ENCODE measurements at places on chromosomes 16 and 17.

- no peak for DNase-seq
Measured at GRCh38 chr17:39064374-39064773, 87.1 kb downstream of the PLXDC1 start.

DNA sequence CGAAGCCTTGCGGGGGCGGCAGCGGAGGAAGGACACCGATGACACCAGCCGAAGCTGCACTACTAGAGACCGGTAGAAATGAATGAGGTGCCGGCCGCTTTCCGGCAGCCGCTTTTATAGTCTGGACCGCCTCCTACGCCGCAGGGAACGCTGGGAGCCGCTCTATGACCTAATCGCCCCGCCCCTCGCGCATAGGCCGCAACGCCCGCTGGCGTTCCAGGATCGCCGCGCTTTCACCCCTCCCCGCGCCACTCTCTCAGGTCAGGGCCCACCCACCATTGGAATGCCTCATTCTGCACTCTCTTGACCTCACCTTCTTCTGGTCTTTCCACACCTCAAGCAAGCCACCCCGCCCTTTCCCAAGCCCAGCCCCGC, at the start of gene DDX5:
TSS of gene DDX5 (minus strand) at position 89 of the 375 bp plus-strand sequence. CDS start 170 bp downstream, outside the sequence.
- peak; percentile 98 for DNase-seq

DNA sequence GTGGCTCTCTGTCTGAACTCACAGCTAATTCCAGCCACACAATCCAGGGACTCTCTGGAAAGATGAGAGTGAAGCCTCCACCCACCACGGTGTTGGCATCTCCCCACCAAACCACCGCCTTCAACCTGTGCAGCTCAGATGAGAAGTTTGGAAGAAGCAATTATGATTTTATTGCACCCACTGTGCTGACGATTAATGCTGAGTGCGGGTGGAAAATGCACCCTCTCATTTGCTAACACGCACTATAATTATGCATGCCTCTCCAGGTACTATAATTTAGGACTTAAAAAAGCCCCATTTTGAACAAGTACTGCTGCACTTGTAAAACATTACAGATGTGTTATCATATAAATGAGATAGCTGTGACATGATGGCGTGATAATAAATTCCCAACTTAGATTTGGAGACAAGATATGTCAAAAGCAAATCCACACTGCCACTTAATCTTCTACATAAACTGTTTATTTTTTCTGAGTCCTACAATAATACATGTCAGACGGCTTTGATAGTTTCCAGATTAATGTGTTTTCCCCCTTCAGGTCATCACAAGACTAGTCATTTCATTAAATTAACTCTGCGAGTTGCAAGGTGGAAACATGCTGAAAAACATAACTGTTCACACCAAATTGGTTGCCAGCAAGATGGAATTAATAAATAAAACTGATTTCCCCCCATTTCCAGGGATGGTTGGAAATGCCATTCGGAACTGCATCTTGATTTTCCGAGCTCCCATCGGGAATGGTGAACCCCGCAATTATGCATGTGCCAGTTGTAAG, 466.5 kb upstream of the MAF start:
- no peak for DNase-seq

DNA sequence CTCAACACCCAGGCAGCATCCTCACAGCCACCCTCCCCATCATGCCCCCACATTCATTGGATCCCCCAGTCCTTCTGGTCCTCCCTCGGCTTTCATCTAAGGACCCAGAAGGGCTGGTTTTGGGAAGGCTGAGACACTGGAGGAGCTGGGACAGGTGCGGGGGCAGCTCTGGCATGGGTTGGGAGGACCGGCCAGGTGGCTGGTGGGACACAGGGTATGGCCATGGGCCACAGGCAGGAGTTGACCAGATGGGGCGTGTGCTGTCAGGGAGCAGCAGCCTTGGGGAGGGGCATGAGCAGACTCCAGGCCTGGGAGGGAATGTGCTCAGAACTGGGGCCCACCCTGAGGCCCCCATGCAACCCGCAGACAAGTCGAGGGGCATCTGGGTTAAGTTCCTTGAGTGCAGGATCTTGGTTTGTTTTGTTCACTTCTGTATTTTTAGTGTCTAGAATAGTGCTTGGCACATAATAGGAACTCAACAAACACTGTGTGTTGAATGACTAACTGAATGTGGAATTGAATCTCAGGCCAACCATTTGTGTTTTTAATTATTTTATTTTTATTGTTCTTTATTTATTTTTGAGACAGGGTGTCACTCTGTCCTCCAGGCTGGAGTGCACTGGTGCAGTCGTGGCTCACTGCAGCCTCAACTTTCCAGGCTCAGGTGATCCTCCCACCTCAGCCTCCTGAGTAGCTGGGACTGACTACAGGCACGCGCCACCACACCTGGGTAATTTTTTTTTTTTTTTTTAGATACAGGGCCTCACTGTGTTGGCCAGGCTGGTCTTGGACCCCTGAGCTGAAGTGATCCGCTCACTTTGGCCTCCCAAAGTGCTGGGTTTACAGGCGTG, 5.6 kb downstream of the P2RX1 start:
- no peak for DNase-seq

DNA sequence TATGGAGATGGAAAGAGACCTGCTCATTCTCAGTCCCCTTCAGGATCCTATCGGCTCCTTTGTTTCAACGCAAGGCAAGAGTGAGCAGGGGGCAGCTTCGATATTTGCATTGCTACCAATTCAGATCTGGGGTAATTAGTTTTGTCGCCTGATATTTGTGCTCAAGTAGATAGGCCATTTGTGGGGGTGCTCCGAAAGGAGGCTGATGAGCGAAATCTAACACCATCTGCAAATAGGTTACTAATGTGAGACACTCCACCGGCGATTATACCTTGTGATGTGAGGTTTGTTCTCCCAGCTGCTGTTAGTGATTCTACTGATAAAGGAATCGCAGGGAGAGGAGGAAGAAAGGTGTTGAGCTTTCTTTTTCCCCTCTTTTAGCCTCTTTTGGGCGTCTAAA, 31.5 kb downstream of the WSCD1 start:
- no peak for DNase-seq

- no peak for DNase-seq
Measured at GRCh38 chr16:88809068-88809675, 2.6 kb downstream of the APRT start.

GRCh38 chr17:64001763-64002529, 3.8 kb downstream of the PRR29 start:
- no peak for DNase-seq

DNA sequence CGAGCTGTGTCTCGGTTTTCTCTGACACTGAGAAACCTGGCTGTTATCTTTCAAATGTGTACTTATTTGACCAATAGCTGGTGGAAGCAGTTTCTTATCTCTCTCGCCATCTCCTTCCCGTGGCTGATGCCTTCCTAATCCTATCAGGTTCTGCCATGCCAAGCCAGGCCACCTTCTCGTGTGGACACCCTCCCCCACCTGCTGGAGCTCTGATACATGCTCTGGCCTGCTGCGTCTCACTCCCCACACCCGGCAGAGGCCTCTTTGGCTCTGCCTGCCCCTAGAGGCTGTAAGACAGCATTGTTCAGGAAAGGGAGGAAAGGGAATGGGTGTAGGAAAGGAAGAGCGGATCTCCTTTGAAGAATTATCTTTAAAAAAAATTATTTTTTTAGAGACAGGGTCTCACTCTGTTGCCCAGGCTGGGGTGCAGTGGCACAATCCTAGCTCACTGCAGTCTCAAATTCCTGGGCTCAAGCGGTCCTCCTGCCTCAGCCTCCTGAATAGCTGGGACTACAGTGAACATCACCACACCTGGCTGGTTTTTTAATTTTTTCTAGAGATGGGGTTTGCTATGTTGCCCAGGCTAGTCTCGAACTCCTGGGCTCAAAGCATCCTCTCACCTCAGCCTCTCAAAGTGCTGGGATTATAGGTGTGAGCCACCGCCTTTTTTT, 7.5 kb upstream of the ARMC5 start:
- DNase-seq, result peak; percentile 82

- DNase-seq, result no peak
Measured at GRCh38 chr17:65674246-65675045, 113.0 kb upstream of the AXIN2 start.

DNA sequence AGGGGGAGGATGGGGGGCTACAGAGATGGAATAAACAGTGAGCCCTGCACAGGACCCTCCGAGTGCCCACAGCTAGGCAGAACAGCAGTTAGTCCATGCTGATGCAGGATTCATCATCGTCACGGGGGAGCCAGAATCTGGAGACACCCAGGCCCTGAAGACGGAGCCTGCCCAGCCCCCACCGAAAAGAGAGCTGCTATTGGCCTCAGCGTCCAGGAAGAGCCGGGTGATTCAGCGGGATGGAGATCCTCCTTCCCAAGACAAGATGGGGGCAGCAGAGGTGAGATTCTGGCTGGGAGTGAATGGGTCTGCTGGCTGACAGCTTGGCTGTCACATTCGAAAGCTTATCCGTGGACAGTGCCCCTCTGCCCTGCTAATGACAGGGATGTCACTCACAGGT, 133.6 kb upstream of the CRHR1 start:
- DNase-seq, result no peak

- DNase-seq, result no peak
Measured at GRCh38 chr17:74712756-74713155, at the start of gene CD300LF. TSS of gene CD300LF (minus strand) at chr17:74712923. CDS start at chr17:74712866, 57 bp downstream.

- DNase-seq, result no peak
Measured at GRCh38 chr16:47250983-47251382, 107.2 kb upstream of the NETO2 start.

GRCh38 chr16:17270683-17271109, 200.1 kb downstream of the XYLT1 start:
- no peak for DNase-seq

GRCh38 chr16:18852647-18853046, 51.3 kb upstream of the ARL6IP1 start:
- no peak for DNase-seq

DNA sequence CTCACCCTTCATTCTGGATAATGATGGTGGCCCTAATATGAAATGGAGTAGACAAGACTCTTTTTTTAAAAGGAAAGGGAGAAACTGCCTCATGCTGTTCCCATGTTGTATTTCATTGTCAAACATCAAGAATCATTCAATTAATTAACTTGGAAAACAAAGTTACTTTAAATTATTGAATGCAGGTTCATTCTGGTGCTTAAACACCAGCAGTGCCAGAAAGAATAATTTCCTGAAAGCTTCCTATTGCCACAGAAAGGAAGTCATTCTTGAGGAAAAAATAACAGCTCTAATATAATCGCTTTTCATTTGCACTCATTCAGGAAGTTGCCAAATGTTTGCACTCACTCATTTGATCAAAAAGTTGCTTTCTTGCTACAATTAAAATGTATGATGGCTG, 497.1 kb upstream of the CDH11 start:
- DNase-seq, result no peak

DNA sequence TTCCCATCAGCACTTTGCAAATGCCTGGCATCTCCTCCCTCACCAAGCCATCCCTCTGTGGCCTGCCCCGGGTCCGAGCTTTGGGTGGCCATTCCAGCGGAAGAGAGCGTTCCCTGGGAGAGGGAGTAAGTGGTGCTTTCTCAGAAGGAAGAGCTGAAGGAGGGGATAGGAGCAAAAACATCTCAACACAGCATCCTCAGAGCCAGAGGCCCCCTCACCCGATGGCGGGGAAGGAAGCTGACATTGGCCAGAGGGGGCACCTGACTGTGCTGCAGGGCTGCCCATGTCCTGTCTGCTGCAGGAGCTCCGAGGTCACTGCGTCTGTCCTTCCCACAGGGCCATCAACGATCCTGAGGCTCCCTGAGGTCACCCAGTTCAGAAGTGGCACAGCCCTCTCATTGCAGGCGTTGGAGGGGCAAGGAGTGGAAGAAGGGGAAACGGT, 427 bp upstream of the TLCD3B start:
- no peak for DNase-seq

DNA sequence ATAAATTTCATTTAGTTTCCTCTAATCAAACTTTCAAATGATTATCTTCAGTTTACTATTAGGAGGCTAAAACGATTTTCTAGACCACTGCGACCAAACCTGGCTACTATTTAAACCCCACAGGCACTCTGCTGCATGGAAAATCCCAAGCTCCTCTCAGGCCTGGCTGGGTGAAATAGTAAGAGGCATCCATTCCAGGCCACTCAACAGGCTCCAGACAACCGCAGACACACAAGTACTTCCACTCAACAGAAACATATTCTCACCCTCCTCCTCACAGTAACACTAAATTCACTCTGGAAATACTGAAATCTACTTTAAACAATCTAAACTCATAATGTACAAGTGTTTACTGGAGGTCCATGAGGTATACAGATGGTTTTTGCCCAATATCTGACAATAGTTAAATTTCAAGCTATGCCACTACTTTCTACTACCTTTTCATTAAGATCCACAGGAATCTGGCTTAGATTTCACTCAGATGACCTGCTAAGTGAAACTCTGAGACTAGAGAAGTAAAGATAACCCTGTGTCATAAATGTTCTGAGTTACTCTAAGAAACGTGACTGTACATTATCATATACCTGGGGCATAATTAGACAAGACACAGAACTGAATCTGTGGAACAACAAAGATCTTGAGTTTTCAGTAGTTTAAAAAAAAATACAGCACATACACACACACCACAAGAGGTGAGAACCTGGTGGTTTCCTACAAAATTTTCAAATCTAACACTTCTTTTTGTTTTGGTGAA, 10.4 kb downstream of the VPS53 start:
- no peak for DNase-seq

GRCh38 chr17:79050551-79050950, 24.1 kb upstream of the ENGASE start:
- no peak for DNase-seq

- DNase-seq, result no peak
Measured at GRCh38 chr16:80702696-80703095, 101.7 kb downstream of the CDYL2 start.

DNA sequence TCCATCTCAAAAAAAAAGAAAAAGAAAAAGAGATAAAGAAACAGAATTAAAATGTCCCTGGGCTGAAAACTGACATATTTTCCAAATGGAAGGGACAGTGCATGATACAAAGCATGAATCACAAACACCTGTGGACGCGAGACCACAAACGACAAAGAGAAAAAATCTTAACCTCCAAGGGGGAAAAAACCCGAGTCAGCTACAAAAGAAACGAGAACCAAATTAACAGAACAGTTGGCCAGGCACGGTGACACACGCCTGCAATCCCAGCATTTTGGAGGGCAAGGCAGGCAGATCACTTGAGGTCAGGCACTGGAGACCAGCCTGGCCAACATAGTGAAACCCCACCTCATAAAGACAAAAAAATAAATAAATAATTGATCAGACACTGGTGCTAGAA, 1.9 kb downstream of the TRAP1 start:
- DNase-seq, result no peak

DNA sequence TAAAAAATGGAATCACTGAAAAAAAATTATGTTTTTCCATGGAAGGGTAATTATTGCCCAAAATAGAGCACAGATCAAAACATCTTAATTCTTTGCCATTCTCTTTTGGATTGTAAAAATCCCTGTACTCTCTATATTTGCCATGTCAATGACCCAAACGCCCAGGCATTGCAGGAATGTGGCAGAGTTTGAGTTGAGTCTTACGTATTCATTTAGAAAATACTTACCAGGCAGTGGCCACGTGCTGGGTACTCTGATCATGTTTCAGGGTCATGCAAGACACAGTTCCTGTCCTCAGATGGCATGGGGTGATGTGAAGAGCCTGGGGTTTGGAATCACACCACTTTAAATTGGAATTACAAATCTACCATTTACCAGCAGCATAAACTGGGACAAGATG, 267.7 kb downstream of the ABCC12 start:
- DNase-seq, result no peak

GRCh38 chr17:50258647-50259476, 15.4 kb upstream of the TMEM92 start:
- DNase-seq, result no peak

- DNase-seq, result no peak
Measured at GRCh38 chr16:53457670-53458069, 23.4 kb downstream of the RBL2 start.
